Activated T-cell treated with anti-CD3 and anti-CD28 coated beads, Interleukin-2, amount 50 U/mL, for 72 hours (primary cell): ENCODE measurements at places on chromosomes 7 and 10. TPM values are rescaled to one million over a fixed set of nuclear protein-coding genes. Genes with fewer than 3 reads are reported as not detected.

GRCh38 chr10:125823663-125824251, 411 bp downstream of the BCCIP start:
- peak; percentile 25 for DNase-seq

- DNase-seq = peak; percentile 79
Observed at GRCh38 chr10:103712898-103713498, 142.4 kb downstream of the SH3PXD2A start.

DNA sequence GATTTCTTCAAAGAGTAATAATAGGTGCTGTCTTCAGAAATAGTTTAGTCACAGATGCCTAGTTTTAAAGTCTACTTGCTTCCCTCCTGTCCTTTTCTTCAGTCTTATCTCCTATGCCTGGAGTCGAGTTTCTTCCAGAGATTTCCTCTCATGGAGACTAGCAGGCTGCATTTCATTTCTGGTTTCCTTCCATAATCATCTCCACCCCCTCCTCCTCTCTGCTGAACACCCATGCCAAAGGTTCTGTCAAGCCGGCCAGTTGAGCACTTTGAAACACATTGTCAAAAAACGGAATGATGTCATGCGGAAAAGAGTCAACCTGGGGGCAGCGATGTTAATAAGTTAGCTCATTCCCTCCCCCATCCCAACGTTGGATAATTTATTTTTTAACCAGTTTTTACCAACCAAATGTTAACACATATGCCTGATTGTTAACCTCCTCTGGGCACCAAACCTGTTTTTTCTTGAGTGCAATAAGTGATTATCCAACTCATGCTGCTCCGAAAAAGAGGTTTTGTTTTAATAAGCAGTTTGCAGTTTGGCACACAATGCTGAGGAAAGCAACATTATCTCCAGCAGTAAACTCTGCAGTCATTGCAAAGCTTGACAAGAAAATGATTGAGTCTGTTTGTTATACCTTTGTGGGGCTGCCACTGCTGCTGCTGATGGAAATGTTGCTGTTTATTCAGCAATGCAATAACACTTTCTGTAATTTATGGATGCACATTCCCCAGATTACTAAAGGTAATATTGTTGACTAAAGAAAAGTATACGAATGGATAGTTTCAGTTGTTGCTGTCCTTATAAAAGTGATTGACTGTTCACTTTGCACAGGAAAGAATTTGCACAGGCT, 161.6 kb downstream of the LRMDA start:
- DNase-seq = no peak

DNA sequence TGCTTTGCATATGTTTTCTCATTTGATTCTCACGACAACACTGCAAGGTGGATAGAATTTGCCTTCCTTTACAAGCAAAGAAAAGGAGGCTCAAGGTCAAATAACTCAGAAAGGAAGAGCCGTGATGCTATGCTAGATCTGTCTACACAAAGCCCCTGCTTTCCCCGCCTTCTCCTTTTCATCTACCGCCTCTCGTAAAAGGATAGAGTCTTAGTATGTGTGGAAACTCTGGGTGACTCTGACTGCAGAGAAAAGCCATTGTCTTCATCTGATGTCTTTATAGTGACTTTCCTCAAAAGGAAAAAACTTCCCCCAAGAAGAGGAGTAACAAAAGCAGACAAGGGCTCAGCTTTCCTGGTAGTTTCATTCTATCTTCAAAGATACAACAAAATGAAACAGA, 292.7 kb downstream of the ACTR3B start:
- DNase-seq = no peak

DNA sequence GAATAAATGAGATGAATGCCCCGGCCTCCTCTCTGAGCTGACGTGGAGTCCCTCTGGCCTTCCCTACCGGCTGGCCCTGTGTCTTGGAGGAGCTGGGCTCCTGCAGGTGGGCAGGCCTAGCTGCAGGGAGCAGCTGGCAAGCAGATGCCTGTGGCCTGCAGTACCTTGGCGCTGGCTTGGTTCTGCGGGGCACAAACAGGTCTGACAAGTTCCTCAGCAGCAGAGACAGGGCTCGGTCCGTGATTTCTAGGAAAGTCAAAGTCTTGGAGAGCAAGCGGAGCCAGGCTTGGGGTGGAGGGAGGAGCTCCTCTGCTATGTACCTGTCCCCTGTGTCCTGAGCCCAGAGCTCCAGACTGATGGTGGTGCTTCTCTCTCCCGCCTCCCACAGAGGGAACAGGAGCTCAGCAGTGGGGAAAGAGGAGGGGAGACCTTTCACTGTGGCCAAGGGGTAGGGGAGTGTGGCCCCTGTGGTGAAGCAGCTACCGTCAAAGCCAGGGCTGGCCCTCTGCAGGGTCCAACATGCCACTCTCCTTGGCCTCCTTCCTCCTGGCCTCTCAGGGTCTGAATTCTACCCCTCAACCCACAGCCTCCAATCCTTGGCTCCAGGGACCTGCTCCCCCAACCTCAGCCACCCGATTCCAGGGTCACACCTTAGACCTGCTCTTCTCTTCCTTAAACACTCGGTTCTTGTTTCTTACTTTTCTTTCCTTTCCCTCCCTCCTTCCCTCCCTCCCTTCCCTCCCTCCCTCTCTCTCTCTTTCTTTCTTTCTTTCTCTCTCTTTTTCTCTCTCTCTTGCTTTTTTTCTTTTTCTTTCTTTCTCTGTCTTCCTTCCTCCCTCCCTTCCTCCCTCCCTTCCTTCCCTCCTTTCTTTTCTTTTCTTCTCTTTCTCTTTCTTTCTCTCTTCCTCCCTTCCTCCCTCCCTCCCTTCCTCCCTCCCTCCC, 20.1 kb downstream of the MYL10 start:
- no peak for DNase-seq

GRCh38 chr10:11631890-11632587, 20.6 kb upstream of the USP6NL start:
- peak; percentile 52 for DNase-seq

DNA sequence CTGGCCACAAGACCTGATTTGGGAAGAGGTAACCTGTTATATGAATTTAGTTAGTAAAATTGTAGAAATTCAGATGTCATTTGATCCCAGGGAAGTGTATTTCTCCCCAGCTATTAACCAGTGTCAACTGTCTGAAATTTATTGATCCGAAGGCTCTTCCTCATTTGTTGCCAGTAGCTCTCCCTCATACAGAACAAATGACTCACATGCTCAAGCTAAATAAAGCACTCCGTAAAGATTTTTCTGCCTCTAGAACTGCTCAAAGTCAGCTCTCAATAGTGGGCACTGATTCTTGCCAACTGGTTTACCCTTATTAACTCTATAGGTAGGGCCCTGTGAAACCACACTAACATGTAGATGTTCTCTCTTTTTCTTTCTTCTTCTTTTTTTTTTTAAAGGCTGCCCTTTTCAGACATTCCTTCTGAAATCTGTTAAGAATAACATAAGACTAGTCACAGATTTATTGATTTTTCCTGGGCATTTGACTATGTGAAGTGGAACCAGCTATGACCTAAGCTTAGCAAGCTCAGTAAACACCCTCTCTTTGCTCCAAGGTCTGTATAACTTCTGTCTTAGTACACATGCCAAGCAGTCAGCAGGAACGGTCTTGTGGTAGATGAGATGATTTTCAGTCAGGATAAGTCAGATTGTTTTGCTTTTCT, 21.8 kb downstream of the RPA3 start:
- DNase-seq = no peak

- DNase-seq = peak; percentile 17
Observed at GRCh38 chr7:96285579-96285978, 36.3 kb downstream of the SLC25A13 start.

DNA sequence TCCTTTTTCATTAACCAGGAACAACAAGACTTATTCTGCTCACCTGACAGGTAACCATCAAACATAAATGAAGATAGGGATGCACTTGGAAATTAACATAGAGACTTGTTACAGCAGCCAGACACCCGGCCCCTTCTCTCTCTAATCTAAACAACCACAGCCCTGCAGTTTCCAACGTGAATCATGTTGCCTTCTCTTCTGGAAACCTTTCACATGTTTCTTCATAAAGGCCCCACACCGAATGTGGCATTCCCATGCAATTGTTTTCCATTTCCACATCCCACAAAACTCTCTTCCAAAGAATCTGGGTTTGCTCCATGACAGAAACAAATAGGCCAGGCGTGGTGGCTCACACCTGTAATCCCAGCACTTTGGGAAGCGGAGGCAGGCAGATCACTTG, 15.0 kb upstream of the WDR86 start:
- DNase-seq = no peak

GRCh38 chr7:40177071-40177470, 42.3 kb downstream of the SUGCT start:
- DNase-seq = no peak

GRCh38 chr7:135493362-135493761, 16.5 kb downstream of the CNOT4 start:
- DNase-seq = no peak

DNA sequence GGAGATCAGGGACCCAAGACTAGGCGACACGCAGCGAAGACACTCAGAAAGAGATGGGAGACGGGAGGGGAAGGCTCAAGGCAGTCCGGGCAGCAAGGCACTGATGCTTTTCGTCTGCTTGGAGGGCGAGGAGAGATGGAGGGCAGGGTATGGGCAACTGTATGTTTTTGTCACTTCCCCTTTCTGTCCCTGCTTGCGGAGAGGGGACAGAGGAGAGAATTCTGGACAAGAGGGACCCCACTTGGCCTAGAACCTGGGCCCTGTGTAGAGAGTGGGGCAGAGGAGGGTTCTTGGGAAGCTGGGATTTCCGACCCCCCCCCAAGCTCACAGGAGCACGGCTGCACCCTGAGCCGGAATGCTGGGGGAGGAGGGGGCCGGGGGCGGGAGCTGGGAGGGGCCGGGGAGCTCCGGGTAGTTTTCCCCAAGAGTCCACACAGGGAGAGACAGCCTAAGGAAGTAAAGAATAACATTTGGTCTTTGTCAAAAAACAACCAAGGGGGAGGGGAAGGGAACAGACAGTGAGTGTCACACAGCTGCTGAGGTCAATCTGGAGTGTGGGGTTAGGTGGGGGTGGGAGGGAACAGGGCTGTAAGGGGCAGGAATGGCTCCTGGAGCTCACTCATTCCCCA, 1.8 kb downstream of the LRCH4 start:
- no peak for DNase-seq

DNA sequence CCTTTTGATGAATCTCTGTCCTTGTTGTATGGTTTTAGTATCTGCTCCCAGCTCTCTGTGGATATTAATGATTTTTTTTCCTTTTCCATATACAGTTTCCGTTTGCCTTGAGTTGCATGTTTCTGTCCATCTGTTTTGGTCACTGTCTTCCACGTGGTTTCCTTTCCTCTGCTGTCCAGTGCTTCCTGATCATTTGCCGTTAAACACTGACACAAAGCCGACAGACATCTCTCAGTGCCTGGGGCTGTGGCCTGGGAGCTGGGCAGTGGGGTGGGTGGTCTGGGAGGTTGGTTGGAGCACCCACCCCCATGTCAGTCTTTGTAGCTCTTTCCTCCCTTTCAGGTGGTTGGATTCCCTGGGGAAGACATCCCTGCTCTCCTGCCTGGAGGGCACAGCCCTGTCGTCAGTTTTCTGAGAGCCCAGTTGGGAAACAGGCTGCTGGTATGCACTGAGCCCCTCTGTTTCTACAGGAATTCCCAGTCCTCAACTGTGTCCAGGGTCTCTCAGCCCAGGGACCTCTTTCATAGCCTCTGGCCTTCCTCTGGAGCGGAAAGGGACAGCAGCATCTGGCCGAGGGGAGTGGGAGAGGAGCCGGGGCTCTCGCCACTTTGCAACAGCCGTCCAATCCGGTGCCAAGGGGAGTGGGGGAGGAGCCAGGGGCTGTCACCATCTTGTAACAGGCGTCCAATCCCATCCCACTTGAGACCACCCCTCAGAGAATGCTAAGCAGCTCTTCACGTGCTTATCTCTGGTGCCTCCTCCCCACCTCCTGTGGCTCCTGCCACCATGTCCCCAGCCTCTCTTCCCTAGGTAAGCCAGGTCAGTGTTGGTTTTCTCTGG, 26.7 kb upstream of the MKI67 start:
- no peak for DNase-seq

- DNase-seq = no peak
Observed at GRCh38 chr10:17348501-17349349, 105.7 kb downstream of the ST8SIA6 start.

DNA sequence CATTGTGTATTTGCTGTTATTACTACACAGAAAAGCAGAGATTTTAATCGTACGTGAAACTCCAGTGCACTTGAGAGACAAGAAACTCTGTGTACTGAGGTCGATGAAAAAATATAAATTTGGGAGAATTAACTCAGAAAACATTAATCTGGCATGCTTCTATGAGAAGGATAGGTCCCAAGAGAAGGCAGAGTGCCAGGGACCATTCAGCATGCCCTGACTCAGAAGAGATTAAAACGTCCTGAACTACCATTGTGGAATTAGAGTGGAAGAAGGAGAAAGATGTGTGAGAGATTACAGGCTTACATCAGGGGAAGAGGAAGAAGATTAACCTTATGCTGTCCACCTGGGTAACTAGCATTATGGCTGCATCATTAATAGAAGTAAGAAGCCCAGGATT, 72.4 kb downstream of the REEP3 start:
- no peak for DNase-seq

DNA sequence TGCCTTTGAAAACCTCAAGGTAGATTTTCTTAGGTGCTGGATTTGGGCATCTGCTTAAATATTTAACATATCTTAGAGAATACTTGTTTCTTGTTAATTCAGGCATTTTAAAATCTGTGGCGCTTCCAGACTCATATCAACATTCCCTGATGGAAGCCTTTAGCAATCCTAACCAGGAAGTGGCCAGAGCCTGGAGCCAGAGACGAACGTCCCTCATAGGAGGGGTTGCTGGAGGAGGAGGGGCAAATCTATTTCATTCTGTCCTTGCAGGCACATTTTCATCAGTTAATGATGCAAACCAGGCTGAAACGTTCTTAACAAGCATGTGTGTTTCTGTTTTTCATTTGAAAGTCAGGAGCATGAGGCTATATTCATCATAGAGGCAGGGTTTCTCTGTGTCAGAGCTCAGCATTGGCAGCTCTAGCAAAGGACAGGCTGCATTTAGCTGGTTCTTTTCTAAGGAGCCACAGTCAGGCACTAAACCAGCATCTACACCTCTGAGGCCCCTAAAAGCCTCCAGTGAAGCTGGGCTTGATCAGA, 17.8 kb upstream of the IFIT2 start:
- no peak for DNase-seq

- no peak for DNase-seq
Observed at GRCh38 chr10:83834096-83834495, 305.2 kb upstream of the GHITM start.

GRCh38 chr7:101868191-101868950, 50.9 kb downstream of the CUX1 start:
- DNase-seq = no peak

Gene MOGAT3
- total RNA-seq = not detected

Gene CYP3A5
- total RNA-seq = not detected

Gene STRIP2
- 79.2 TPM for total RNA-seq

Gene MKRN1
- total RNA-seq = 91.3 TPM

Gene ARPC1B
- total RNA-seq = 202 TPM
